Activated T-helper 17 cell treated with anti-CD3 and anti-CD28 coated beads, Interleukin-2, amount 50 U/mL, for 72 hours (primary cell): ENCODE measurements at places on chromosomes 4 and X. TPM values are rescaled to one million over a fixed set of nuclear protein-coding genes. Genes with fewer than 3 reads are reported as not detected.

PLAC8 gene
- total RNA-seq, result 58.9 TPM

DMP1 gene
- total RNA-seq, result not detected

AMBN gene
- total RNA-seq, result not detected

ZNF630 gene
- total RNA-seq, result 4.3 TPM

ZBTB49 gene
- total RNA-seq, result 7.6 TPM

RBBP7 gene
- 187 TPM for total RNA-seq

UCP1 gene
- total RNA-seq, result not detected

RPL10 gene
- 1,604 TPM for total RNA-seq

TRIM60 gene
- not detected for total RNA-seq

AFM gene
- total RNA-seq, result not detected

VEGFC gene
- not detected for total RNA-seq
